ENCODE measurements at places on chromosomes 2 and 18.

GRCh38 chr2:151544449-151544848 lies 134.7 kb downstream of the RIF1 start:
- DNase-seq = no peak

- no peak for DNase-seq
Observed at GRCh38 chr2:214865400-214865799, 55.9 kb upstream of the BARD1 start.

- DNase-seq = no peak
Observed at GRCh38 chr2:66782780-66783361, 347.9 kb downstream of the MEIS1 start.

GRCh38 chr2:212181646-212182045 lies 357.0 kb downstream of the ERBB4 start:
- DNase-seq = no peak

DNA sequence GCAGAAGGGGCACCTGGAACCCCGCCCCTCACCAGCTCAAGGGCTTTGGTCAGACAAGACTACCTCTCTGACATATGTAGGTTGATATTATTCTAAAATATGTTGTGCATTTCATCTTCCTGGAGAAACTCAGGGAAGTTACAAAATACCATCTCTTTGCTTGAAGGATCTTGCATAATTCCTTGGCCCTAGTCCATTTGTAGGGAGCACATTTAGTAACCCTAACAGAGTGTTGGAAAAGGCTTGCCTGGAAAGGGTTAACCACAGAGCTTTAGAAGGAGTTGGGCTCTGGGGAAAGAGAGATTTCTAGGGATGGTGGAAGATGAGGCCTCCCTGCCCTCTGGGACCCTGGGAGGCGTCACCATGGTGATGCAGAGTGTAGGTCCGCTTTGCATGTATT lies 143.0 kb upstream of the SLC1A4 start:
- DNase-seq = no peak

DNA sequence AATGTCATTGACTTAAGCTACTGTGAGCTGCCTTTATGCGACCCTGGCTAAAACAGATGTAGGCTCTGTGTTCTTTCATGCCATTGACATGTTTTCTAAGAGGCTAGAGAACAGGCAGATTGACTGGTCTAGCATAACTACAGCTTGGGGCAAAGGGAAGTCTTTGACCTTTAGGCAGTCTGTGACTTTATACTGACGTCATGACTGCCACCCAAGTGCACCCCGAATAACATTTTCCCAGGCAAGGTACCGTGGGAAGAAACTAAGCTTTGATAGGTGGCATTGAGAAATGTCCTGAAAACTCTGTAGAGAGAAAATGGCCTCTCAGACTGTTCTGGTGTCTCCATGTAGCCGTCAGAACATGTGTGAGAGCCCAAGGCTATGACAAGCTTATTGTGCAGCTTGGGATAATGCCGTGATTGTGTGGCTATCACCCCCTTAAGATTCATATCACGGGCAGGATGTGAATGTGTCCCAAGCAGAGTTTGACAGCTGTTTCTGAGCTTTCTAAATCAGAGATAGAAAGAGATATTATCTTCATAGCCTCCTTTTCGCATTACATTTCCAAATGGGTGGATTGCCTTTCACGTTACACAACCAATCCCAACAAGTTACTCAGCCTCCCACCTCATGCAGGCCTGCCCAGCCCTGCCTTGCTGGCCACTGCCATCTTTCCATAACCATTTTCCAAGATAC lies 672.2 kb upstream of the ACVR2A start:
- DNase-seq = no peak

GRCh38 chr18:63451799-63452660 lies 24.7 kb upstream of the SERPINB5 start:
- DNase-seq = no peak

- DNase-seq = peak; percentile 100
Observed at GRCh38 chr2:197453123-197453913, at the start of gene COQ10B. Gene COQ10B (plus strand): TSS chr2:197453552. CDS start chr2:197453561, 9 bp downstream.

DNA sequence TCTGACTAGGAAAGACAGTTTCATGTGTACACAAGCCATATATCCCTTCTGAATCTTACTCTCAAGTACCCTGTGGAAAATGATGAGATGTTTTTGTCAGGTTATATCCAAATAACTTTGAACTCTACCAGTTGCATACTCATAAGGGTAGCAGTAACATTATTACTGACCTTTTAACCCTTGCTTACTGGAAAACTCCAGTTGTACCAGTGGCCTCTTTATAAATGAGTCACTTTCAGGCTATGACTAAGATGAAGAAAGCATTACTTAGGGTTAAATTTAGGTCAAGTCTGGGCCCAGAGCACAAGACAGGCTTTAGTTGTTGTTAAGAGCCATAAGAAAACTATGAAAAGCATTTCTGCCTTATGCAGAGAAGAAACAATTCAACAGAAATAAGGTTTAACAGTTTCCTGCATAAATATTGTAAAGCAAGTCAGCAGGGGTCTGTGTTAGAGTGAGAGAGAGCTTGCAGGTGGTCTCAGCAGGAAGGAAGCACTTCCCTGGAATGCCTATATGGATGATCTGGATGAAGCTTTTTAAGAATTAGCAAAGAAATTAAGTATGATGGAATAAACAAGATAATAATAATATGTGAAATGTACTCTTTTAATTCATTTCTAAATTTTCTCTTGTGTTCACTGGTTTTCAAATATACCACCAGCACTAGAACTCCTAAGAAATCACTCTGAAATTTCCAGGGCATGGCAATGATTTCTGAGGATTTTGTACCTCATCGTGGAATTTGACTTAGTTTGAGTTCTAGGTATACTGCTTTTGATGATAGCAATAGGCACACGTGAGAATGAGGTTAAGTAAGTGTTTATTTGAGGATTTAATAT lies 126.6 kb downstream of the UBE2E3 start:
- DNase-seq = peak; percentile 82

- peak; percentile 47 for DNase-seq
Observed at GRCh38 chr2:151051574-151052220, 210.0 kb downstream of the RBM43 start.

DNA sequence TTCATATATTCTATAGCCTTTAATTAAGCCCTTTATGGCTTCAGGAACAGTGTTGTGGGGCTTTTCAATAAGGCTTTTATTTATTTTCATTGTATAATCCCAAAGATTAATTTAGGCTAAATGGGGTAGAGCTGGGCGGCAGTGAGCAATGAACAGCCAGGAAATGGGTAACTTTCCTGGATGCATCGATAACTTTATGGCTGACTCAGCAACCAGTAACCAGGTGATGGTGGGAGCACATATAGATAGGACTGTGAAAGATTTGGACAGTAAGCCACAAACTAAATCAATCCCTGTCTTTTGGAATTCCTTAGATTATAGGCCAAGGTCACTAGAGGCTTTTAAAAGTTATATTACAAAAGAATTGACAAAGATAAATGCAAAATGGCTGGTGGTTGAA lies 1260.6 kb upstream of the CELF4 start:
- no peak for DNase-seq

DNA sequence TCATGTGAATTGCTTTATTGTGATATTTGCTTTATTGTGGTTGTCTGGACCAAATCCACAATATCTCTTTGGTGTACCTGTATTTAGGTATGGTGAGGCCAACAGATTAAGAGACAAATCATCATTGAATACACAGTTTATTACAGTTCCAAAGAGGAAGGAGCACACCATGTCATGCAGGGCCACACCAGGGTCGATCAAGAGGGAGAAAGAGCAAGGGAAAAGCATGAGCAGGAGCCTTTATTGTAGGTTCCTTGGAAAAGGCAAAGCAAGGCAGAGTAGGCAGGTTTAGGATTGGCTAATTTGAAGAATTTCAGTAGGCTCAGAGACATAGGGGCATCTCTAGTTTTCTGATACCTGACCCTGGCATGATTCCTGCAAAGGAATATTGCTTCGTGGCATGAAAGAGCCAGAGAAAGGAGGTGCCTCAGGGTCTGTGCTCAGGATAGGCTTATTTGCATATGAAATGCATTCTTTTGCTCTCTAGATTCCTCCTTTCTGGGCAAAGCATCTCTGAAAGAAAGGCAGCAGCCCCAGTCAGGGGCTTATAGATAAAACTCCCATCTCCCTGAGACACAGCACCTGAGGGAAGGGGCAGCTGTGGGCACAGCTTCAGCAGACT lies 214.2 kb upstream of the ERBB4 start:
- no peak for DNase-seq

- DNase-seq = no peak
Observed at GRCh38 chr2:66145490-66145889, 289.4 kb upstream of the MEIS1 start.

- DNase-seq = no peak
Observed at GRCh38 chr2:179106342-179106675, 56.4 kb upstream of the CCDC141 start.

GRCh38 chr2:120307482-120307881 lies 38.5 kb upstream of the INHBB start:
- no peak for DNase-seq

- DNase-seq = no peak
Observed at GRCh38 chr2:13916066-13916465, 716.5 kb upstream of the LRATD1 start.

GRCh38 chr18:54529444-54529843 lies 61.6 kb upstream of the DYNAP start:
- no peak for DNase-seq

DNA sequence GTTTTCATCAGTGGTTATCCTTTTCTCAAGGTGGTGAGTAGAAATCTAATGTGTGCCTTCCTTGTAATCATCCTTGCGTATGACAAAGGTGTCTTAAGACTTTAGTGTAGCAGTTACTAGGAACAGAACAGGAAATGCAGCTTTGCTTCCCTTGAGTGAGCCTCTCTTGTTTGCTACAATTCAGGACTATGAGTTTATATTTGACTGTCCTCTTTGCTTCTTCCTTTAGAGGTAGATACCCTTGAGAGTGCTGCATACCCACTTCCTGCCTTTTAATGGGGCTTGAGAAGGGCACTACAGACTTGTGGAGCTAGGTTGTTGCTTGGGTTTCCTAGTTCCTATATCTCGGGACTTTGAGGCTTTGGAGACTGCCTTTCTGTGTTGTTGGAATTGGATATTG lies 3.8 kb downstream of the KCNJ13 start:
- peak; percentile 66 for DNase-seq

GRCh38 chr18:55557211-55557610 lies 30.8 kb downstream of the TCF4 start:
- no peak for DNase-seq

DNA sequence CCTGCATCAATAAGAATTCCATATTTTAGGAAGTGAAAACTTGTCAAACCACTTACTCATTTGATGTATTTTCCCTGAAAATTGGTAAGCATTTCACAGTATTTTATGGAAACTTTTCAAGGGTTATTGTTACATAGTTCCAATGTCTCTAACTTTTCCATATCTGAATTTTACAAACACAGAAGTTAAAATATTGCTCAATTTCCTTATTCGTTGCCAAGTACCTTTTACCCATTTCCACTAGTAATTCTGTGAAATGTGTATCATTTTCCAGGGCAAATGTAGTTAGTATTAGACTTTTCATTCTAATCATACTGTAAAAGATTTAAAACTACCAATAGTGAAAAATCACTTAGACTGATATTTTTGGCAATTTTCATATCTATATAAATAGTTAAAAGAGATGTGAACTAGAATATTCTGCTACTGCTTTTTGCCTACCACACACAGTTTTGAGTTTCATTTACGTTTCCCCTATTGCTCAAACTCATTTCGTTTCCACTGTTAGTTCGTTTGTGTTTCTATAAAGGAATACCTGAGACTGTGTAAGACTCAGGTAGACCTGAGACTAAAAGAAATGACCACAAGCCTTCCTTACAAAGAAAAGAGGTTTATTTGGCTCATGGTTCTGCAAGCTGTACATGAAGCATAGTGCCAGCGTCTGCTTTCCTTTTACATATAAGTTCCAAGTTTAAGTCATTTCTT lies 86.3 kb downstream of the PMS1 start:
- no peak for DNase-seq

GRCh38 chr2:60549928-60550177 lies 3.6 kb downstream of the BCL11A start:
- no peak for DNase-seq

- no peak for DNase-seq
Observed at GRCh38 chr2:24352664-24353063, 7.7 kb downstream of the ITSN2 start.

DNA sequence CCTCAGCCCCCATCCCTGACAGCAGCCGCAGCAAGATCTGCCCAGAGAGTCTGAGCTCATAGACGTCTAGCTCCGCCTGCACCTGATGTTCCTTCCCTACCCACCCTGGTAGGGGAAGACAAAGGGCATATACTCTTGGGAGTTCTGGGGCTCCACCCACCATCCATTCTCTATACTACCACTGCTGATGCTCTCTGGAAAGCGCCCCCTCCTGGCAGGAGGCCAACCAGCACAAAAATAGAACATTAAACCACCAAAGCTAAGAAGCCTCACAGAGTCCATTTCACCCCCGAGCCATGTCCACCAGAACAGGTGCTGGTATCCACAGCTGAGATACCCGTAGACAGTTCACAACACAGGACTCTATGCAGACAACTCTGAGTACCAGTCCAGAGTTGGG lies 662.6 kb upstream of the FAM98A start:
- no peak for DNase-seq

GRCh38 chr18:56475250-56475649 lies 163.1 kb downstream of the TXNL1 start:
- DNase-seq = no peak

- no peak for DNase-seq
Observed at GRCh38 chr18:70074116-70074515, 126.4 kb upstream of the CD226 start.

DNA sequence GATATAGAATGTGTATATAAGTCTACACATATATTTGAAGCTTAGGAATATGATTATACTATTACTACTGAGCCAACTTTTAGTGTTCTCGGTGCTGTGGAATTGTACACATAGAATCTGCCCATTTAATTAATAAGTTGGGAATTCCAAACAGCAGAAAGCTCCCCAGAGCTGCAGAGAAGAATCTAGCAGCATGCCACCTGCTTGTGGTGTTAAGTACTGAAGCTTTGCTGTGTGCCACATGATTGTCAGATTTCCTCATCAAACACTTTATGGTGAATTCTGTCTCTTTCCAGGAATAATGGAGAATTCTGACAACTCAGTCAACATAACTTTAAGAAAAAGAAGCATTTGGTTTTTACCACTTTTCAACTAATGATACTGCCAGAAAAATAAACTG lies 117.8 kb downstream of the WDSUB1 start:
- no peak for DNase-seq

GRCh38 chr2:235378944-235379343 lies 114.9 kb upstream of the AGAP1 start:
- DNase-seq = no peak

GRCh38 chr2:187171318-187171717 lies 276.7 kb downstream of the CALCRL start:
- no peak for DNase-seq

GRCh38 chr18:3624935-3625741 lies 175.2 kb downstream of the TGIF1 start:
- peak; percentile 88 for DNase-seq
